ENCODE measurements at places on chromosomes 4 and X.

DNA sequence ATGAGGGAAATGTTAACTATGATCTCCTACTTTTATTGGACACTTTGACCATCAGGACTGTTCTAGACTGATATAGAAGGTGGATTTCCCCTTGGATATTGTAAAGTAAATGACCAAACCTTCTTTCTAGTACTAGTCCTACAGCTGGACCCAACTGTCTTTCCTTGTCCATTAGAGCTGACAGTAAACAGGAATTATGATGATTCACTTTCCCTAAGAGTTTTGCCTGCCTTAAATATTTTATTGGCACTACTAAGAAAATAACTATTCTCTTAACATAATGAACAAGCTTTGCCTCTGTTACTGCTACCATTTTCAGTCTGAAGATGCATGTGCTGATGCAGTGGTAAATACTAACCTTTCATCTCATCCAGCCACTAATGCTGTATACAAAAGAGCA, 915.4 kb downstream of the CENPC start:
- no peak for DNase-seq
- no peaks in the 10 kb centered on the region for H3K27me3 ChIP-seq
- no peak overlapping the region for H3K27ac ChIP-seq
- H3K4me3 ChIP-seq, result no peak overlapping the region
- no peaks in the 10 kb centered on the region for H3K36me3 ChIP-seq

DNA sequence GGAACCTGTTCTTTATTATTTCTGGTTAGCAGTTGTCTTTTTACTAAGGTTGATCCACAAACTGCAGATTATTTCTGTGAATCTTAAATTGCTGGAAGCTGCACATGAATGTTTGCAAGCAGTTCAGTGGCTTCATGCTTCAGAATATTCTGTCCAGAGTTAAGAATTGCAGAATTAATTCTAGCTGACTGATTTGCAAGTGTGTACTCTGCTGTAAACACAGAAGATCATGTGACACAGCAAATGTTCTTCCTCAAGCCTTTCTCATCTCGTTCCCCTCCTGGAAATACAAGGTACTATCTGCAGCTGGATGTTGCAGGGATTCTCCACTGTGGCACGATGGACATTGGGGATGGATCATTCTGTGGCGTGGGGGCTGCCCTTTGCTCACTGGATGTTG, 16.8 kb upstream of the CLTRN start:
- H3K27me3 ChIP-seq, result no peaks in the 10 kb centered on the region
- H3K4me1 ChIP-seq, result peaks cover 4% of the 10 kb centered on the region
- no peak overlapping the region for H3K4me3 ChIP-seq

GRCh38 chrX:126701380-126701779, 118.1 kb upstream of the PRR32 start:
- no peak overlapping the region for H3K27ac ChIP-seq
- no peaks in the 10 kb centered on the region for H3K4me1 ChIP-seq
- DNase-seq, result no peak
- H3K36me3 ChIP-seq, result no peaks in the 10 kb centered on the region

- H3K4me1 ChIP-seq, result no peaks in the 10 kb centered on the region
- no peaks in the 10 kb centered on the region for H3K36me3 ChIP-seq
- H3K27me3 ChIP-seq, result no peaks in the 10 kb centered on the region
- no peak overlapping the region for H3K4me3 ChIP-seq
- no peak for DNase-seq
Measured at GRCh38 chrX:100883654-100884053, 9.5 kb upstream of the NOX1 start.

GRCh38 chrX:112846187-112846586, 5.6 kb upstream of the AMOT start:
- no peaks in the 10 kb centered on the region for H3K27me3 ChIP-seq
- no peak overlapping the region for H3K4me3 ChIP-seq
- DNase-seq, result no peak
- no peaks in the 10 kb centered on the region for H3K36me3 ChIP-seq
- H3K4me1 ChIP-seq, result peaks cover 2% of the 10 kb centered on the region
- H3K27ac ChIP-seq, result no peak overlapping the region

GRCh38 chrX:15465896-15466651, 27.1 kb downstream of the PIR start:
- H3K27ac ChIP-seq, result no peak overlapping the region
- H3K36me3 ChIP-seq, result no peaks in the 10 kb centered on the region
- no peak overlapping the region for H3K4me3 ChIP-seq
- DNase-seq, result no peak

- peak; percentile 76 for DNase-seq
- peaks cover 3% of the 10 kb centered on the region for H3K27me3 ChIP-seq
Measured at GRCh38 chrX:12791257-12792228, at the start of gene PRPS2. Gene PRPS2 (plus strand): TSS chrX:12791412. CDS start chrX:12791498, 86 bp downstream.

GRCh38 chr4:181957088-181957487, 286.1 kb upstream of the TENM3 start:
- H3K4me3 ChIP-seq, result no peak overlapping the region
- H3K4me1 ChIP-seq, result no peaks in the 10 kb centered on the region
- peaks cover 1% of the 10 kb centered on the region for H3K27me3 ChIP-seq
- no peak overlapping the region for H3K27ac ChIP-seq
- no peaks in the 10 kb centered on the region for H3K36me3 ChIP-seq

DNA sequence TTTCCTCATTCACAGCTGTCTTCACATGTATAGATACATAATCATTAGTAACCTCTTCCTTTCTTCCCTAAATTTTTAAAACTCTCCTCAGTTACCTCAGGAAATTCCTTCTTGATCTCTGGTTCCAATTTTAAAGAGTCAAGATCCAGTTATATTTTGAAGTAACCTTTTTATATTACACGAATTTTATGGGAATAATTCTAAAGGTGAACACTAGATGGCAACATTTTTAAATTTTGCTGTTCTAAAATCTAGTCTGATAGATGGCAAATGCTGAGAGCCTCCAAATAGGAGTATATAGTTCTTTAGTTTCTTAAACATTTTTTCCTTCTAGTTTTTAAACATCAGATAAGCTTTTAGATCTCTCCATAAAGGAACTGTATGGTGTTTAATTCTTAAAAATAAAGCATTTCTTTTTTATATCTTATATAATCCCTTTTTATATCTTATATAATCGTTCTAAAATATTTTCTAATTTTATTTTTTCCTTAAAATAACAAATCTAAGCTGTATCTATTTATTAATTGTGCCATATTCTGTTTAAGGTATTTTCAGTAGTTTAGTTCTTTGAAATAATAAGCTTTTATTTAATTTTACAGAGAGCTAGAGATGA, 37.9 kb upstream of the PAPSS1 start:
- no peak overlapping the region for H3K27ac ChIP-seq
- H3K4me1 ChIP-seq, result no peaks in the 10 kb centered on the region
- H3K36me3 ChIP-seq, result peaks cover 2% of the 10 kb centered on the region
- no peaks in the 10 kb centered on the region for H3K27me3 ChIP-seq
- DNase-seq, result no peak
